AG10803 (cell line): ENCODE measurements at places on chromosomes 2 and 18.

GRCh38 chr2:102585847-102586404, 33.4 kb upstream of the SLC9A2 start:
- DNase-seq, result no peak

- DNase-seq, result no peak
Measured at GRCh38 chr2:171323971-171324528, 109.7 kb downstream of the METTL8 start.

GRCh38 chr18:49022311-49023161, 71.8 kb upstream of the SMAD7 start:
- no peak for DNase-seq

GRCh38 chr2:220120041-220120440, 492.6 kb downstream of the SLC4A3 start:
- DNase-seq, result no peak

DNA sequence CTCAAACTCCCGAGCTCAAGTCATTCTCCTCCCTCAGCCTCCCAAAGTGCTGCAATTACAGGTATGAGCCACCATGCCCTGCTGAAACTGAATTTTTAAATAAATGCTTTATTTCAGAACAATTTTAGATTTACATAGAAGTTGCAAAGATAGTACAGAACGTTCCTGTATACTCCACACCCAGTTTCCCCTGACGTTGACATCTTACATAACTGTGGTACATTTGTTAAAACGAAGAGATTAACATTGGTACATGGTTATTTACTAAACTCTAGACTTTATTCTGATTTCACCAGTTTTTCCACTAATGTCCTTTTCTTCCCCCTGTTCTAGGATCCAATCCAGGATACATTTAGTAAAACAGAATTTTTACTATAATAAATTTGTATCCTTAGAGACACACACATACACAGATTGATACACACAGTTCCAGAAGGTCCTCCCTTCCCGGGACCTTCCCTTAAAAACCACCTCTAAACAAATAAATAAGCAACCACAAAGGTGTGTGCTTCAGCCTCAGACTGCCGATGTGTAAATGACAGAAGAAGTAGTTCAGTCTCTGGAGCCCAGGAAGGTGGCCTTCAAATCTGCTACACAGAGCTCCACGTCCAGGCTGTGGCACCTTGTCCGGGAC, 6.9 kb downstream of the NEU2 start:
- DNase-seq, result no peak

DNA sequence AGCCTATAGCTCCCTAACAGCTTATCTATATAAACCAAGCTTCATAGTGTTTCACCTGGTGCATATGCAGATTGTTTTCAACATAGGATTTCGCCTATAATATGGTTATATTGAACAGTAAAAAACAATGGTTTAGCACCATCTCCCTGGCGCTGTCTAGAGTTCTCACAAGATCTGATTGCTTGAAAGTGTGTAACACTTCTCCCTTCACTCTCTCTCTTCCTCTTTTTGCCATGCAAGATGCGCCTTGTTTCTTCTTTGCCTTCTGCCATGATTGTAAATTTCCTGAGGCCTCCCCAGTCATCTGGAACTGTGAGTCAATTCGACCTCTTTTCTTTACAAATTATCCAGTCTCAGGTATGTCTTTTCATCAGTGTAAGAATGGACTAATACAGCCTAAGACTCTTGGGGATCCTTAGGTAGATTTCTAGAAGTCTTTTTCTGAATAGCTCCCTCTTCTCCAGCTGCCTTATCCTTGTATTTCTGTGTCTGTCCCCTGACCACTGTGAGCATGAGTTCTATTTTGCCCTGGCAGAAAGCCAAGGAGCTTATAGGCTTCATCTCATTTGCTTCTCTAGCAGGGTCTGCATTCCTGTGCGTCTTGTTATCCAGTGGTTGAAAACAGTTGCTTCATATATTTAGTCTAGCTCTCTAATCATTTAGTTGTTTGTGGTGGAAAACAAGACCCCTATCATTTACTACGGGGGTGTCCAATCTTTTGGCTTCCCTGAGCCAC, 401.6 kb downstream of the GPD2 start:
- DNase-seq, result no peak

GRCh38 chr2:74286725-74287124, 56.5 kb downstream of the SLC4A5 start:
- no peak for DNase-seq
